ENCODE measurements at places on chromosomes 3 and 15. TPM values are rescaled to one million over a fixed set of nuclear protein-coding genes. Genes with fewer than 3 reads are reported as not detected.

Gene SEMA5B
- 0.32 TPM for total RNA-seq

Gene UACA
- total RNA-seq = 71.7 TPM

Gene CNTN3
- total RNA-seq = 12.2 TPM

Gene GOLGA8J
- total RNA-seq = 0.44 TPM

Gene GLCE
- total RNA-seq = 52.2 TPM

Gene FSIP1
- total RNA-seq = 16.2 TPM

Gene SEMA6D
- 22.8 TPM for total RNA-seq

Gene LOXL1
- total RNA-seq = 10.8 TPM

Gene GNAT1
- not detected for total RNA-seq

Gene SCN11A
- total RNA-seq = 0.15 TPM

Gene CCDC9B
- total RNA-seq = 9.4 TPM

Gene LDHAL6B
- total RNA-seq = not detected

Gene GPR149
- total RNA-seq = not detected

Gene ADGRG7
- not detected for total RNA-seq

Gene TRIM42
- not detected for total RNA-seq

Gene TRH
- total RNA-seq = not detected

Gene MEGF11
- not detected for total RNA-seq

DNA sequence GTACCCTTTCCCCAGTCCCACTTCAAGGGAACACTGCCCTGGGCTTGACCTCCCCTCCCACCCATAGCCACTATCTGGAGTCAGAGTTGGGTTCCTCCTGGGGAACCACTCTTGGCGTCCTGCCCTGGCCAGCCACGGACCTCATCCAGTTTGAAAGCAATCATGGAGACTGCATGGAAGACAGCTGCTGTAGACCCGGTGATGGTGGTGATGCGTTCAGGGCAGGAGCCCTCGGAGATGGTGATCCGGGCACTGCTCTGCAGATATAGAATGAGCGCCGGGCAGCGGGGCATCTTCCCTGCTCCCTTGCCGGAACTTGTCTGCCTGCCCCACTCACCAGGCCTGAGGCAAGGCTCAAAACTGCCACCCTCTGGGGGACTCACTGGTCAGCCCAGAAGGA, 5.2 kb downstream of the GPR62 start:
- DNase-seq = no peak

DNA sequence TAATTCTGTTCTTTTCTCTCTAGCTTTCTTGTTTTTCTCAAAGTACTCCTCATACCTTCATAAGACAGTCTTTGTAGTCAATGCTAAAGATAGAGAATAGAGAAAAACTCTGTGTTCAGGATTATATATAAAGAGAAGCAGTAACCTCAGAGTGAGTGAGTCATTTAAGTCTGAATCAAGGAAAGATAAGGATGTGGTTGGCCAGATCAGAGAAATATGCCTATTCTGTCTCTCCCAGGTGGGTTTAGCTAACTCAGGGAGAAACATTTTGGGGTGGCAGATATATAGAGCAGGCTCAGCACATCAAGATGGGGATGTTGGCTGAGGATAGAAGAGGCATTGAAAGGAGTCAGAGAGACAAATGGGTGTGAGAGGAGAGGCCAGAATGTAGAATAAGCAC, 31.4 kb downstream of the GTF2E1 start:
- DNase-seq = no peak

GRCh38 chr3:127013181-127013580, 30.3 kb downstream of the PLXNA1 start:
- no peak for DNase-seq

- DNase-seq = no peak
These were observed 4.7 kb downstream of the MRPS11 start for GRCh38 chr15:88472225-88472624.

DNA sequence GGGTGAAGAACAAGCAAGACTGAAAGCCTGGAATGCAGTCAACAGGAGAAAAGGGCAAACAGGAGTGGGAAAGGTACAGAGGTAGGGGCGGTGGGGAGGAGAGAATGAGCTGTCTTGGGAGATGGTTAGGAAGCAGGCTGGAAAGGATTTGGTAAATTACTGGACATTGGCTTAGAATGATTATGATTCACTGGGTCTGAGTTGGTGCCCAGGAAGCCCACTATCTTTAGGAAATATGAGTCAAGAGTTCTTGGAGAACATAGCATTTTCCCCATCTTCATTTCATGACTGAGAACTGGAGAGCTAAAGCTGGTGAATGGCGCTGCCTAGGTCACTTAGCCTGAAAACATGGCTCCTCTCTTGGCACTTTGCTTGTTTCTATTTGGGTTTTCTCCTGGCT, 74.7 kb upstream of the C3orf80 start:
- DNase-seq = no peak

DNA sequence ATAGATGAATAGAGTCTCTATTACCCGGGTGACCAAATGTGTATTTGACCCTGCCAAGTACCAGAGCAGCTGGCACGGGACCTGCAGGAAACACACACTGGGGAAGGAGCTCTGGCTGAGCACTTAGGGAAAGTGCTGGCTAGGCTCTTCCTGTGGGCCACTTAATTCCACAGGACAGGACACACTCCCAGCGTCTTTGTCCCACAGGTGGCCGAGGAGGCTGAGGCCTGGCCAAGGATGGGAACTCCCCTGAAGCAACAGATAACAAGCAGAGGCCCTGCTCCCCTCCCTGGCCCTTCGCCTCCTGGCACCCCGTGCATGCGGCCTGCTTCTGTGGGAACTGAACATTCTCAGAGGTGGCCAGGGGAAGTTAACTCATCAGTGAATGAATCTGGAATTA, 180.8 kb downstream of the ATP10A start:
- DNase-seq = no peak

- DNase-seq = no peak
These were observed 72.0 kb downstream of the SCN5A start for GRCh38 chr3:38577371-38578080.

DNA sequence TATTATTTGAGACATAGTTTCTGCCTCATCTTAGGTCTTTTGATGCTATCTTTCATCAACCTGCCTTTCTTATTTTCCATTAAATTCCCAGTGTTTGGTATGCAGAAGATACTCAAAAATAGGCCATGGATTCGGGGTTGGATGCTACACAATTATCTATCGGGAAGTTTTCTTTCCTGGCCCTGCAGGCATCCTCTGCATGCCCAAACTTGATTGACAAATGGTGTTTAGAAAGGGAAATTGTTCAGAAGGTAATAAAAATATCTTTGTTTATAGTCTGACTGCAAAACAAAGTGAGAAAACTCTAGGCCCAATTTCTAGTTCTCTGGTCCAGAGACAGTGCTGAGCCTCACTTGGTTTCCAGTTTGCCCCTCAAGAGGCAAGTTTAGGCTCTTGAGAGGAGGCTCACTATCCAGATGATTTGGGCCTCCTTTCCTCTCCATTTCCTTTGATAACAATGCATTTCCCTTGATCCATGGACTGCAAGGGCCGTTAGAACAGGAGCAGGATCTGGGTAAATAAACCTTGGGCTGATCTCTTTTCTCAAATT, 157.1 kb upstream of the DPH6 start:
- no peak for DNase-seq

GRCh38 chr3:10090179-10090578, 17.9 kb downstream of the FANCD2OS start:
- no peak for DNase-seq

- no peak for DNase-seq
These were observed at the start of gene SLCO2A1 for GRCh38 chr3:134029734-134030378. Gene SLCO2A1 (minus strand): TSS chr3:134029925. CDS start chr3:134029802, 123 bp downstream.

- DNase-seq = no peak
These were observed 469.1 kb downstream of the SOX2 start for GRCh38 chr3:182180654-182181385.

DNA sequence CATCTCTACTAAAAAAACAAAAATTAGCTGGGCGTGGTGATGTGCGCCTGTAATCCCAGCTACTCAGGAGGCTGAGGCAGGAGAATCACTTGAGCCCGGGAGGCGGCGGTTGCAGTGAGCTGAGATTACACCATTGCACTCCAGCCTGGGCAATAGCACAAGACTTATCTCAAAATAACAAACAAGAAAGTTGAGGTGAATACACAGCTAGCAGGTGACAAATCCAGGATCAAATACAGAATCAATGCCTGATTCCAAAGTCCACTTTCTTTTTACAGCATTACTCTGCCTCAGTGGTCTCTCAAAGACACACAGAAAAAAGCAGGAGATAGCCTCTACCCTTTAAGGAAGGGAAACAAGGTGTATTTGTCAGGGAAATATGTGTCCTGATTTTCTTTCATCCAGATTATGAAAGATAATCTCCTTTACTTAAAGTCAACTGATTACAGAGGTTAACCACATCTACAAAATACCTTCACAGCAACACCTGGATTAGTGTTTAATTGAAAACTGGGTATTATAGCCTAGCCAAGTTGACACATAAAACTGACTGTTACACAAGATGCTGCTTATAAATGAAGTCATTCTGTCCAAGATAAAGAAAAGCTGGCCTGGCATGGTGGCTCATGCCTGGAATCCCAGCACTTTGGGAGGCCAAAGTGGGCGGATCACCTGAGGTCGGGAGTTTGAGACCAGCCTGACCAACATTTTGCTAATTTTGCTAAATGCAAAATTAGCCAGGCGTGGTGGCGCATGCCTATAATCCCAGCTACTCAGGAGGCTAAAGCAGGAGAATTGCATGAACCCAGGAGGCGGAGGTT, 4.0 kb upstream of the SLC25A38 start:
- no peak for DNase-seq

- DNase-seq = no peak
These were observed 214.1 kb downstream of the SHQ1 start for GRCh38 chr3:72634128-72634527.

GRCh38 chr15:87354661-87355410, 901.7 kb downstream of the NTRK3 start:
- no peak for DNase-seq

DNA sequence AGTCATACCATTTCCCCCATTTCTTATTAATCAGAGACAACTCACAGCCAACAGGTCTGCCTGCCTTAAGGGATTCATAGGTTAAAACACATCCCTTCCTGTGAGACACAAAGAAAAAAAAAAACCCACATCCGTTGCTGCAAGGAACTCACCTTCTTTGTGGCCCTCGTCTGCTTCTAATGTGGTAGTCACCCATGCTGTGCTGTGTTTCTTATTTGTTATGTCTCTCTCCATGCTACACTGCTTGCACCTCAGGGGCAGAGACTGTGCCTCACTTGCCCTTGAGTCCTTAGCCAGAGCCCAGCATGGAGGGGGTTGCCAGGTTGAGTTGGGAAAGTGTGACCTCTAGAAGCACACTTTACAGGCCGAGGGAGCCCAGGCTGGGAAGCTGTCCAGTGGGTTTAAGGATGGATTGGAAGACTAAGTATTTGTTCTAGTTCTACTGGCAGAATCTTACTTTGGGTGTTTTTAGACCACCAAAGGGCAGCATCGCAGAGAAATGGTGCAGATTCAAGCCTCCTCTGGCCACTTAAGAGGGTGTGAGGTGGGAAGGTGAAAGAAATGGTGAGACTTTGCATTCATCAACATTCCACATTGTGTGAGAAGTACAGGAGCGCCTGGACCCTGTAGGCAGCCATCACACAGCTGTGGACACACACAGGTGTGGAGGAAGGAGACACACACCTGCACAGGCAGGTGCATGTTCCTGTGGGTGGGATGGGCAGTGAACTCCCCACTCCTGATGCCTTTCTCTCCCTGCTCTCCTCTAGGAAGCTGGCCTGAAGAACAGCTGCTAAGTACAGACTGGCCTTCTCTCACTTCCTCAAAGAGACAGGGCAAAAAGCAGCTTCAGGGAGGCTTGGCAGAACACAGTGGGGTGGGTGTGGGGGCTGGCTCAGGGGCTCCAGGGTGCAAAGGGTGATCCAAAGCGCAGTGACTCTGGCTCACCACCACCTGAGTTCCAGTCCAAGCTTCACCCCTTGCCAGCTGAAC, 48.8 kb downstream of the GLB1 start:
- no peak for DNase-seq

- DNase-seq = no peak
These were observed 84.3 kb upstream of the PRTG start for GRCh38 chr15:55827204-55827603.

GRCh38 chr15:73637527-73637926, 4.3 kb upstream of the NPTN start:
- no peak for DNase-seq

GRCh38 chr3:12470111-12470510, 14.2 kb upstream of the TSEN2 start:
- DNase-seq = no peak

DNA sequence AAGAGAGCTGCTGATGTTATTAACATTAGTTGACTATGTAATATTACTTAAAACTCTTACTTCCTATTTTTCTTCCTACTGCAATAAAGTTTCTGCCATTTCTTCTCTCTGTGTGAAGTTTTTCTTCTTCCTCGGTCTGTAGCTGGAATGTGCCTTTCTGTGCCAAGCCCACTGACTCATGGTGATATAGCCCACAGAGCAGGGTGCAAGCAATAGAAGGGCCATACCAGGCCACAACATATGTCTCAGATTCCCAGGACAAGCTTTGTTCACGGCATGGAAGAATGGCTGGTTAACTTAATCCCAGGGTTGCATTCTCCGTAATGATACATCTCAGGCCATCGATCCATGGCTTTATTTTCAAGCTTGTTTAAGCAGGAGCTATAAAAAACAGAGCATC, 815.3 kb downstream of the TUSC7 start:
- no peak for DNase-seq

DNA sequence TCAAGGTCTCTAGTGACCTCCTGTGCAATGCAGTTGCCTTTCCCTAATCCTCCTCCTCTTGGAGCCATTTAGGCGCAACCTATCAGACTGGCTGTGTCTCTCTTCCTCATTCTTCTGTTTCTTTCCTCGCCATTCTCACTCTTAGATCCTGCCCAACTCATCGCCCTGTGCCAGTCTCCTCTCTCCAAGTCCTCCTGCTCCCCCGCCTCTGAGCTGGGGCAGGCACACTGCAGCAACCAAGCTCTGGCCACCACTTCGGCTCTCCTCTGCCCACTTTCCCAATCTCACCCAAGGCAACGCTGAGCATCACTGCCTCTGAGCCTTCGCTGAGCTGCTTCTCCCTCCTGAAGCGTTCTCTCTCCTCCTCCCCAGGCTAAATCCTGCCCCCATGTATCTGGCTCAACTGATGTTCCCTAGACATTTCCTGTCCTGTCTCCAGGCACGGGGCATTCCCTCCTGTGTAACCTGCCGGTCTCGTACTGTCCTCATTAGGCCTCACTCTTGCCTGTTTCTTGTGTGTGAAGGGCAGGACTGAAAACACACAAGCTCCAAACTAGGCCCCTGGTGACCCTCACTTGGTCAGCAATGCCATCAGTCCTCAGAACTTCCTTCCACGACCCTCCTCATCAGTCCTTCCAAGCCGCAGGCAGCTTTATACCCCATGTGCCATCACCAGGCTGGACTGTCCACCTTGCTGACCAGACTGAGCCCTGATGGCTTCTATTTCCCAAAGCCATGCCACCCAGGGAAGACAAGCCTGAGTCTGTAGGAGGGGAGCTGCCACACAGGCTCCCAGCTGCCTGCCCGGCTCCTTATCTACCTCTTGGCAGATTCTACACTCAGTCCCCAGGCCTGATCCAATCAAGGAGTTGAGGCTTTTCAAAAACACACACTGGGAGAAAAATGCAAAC, 85.6 kb downstream of the SEC22A start:
- DNase-seq = no peak

DNA sequence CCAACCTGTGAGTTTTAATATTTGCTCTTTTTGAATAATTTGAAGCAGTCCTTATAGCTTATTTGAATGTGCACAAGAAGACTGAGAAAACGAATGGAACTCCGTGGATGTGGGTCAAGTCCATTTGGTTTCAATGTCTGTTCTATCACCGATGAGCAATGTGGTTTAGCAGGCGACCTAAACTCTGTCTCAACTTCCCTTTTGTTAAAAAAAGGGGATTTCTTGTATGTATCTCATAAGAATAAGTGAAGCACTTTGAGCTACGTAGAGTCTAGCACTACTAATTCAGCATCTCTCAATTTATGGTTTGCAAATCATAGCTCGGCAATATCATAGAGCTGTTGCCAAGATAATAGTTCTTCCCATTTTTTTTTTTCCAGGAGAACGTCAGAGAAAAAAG, 4.6 kb upstream of the SKIL start:
- no peak for DNase-seq
